ENCODE measurements at places on chromosomes 3 and 15.
A peak's percentile ranks its signal among the peaks of the same experiment; 100 is the strongest.

GRCh38 chr15:99511866-99512661 lies 53.7 kb upstream of the MEF2A start:
- DNase-seq: peak; percentile 63

DNA sequence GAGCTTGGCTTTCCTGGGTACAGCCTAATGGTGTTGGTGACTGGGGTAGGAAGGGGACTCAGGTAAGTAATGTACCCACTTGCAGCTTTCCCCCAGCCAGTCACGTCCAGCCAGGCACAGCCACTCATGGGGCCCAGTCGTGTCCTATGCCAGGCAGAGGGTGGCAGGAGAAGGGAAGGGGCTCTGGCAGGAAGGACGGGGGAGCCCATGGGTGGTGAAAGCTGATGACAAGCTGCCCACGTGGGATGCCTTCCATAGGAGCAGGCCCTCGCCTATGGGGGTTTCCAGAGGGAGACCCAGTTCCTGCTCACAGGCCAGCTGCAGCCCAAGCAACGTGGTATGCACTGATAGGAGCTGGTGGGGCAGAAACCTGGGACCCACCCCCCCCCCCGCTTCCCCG lies 10.7 kb downstream of the CHAC1 start:
- no peak for DNase-seq

GRCh38 chr3:50358355-50358910 lies 888 bp downstream of the TMEM115 start:
- DNase-seq: no peak

DNA sequence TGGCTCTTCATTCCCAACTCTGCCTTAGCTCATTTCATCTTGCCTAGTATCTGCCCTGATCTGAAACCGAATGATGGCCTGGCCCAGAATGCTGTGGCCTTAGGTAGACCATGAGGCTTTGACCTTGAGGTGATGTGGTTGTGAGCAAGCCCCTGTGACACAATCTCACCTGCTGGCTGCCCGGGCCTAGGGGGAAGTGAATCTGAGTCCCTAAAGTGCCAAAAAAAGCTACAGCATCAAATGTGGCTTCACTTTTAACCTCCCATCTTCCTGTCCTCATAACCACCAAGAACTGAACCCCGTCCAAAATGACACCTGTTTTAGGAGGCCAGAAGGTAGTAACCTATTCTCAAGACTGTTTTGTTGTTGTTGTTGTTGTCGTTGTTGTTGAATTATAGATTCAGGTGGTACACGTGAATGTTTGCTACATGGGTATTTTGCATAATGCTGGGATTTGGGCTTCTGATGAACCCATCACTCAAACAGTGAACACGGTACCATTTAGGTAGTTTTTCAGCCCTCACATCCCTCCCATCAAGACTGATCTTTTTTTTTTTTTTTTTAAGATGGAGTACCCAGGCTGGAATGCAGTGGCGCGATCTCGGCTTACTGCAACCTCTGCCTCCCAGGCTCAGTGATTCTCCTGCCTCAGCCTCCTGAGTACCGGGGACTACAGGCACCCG lies 54.6 kb downstream of the MCCC1 start:
- DNase-seq: no peak

GRCh38 chr15:70853973-70854665 lies at the start of gene LARP6:
Gene LARP6, minus strand, starts transcription at chr15:70854157. Its CDS starts 69 bp downstream, at chr15:70854088.
- DNase-seq: peak; percentile 45

GRCh38 chr15:35311615-35312014 lies 226.5 kb upstream of the NANOGP8 start:
- no peak for DNase-seq

GRCh38 chr3:155229086-155229485 lies 64.4 kb downstream of the STRIT1 start:
- DNase-seq: no peak

DNA sequence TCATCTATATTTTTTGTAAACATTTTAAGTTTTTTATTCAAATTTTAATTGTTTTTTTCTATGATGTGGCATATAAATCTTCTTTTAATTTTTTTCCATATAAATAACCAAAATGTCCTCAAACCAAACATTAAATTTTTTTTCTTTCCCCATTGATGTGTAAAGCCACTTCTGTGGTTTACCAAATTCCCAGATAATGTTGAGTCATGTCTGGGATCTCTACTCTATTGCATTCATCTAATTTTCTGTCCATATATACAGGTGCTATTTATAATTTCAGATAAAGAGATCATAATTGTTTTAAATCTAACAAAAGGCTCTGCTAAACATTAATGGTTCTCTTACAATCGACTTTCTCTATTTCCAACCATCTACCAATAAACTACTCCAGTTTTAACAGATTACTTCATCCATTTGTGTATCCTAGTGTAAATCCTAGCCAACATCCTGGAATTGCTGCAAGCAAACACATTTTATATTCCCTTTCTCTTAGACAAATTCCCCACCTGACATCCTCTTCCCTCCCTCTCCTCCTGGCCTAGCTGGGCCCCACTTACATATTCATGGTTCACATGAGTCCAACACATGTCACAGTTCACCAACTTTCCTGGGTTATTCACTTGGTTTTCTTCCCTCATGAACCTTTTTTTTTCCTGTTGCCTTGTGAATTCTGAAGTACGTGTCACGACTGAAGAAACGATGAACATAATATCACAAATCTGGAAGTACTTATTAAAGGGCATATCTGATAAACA lies 368.0 kb upstream of the AGTR1 start:
- DNase-seq: no peak

DNA sequence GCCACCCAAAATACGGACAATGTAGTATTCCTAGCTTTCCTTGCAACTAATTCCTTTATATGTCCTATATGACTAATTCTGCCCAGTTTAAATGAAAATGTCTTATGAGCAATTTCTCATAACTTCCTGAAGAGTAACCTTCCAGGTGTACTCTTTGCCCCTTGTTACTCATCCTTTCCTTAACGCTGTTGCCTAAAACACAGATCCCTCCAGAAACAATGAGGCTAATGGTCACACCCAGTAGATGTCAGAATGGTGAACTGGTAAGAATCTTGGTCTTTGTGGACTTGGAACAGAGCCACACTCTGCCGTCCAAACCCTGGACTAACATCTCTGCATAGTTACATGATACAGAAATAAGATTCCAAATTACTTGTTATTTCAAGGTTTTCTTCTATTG lies 497.9 kb downstream of the IGSF11 start:
- DNase-seq: no peak

GRCh38 chr3:172840463-172840862 lies 89.9 kb downstream of the ECT2 start:
- DNase-seq: no peak

DNA sequence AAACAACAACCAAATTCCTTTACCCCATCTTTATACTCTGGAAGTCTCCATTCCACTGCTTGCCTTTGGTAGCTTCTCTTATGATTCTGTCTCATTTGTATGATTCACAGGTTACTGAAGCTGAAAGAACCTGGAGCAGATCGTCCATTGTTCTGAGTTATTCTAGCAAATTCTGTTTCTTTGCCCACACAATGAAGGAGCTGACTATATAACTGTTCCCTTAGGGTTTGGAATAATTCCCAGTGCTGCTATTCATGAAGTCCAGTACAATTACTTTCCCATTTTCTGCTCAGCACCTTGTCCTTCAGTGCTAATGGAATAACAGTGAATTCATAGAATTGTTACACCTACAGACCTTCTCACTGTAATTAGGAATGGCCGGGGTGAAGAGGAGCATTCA lies 167.8 kb downstream of the CHST2 start:
- DNase-seq: no peak

- DNase-seq: no peak
Observed at GRCh38 chr3:57298041-57298440, 5.6 kb upstream of the ASB14 start.

- peak; percentile 39 for DNase-seq
Observed at GRCh38 chr3:99972380-99973104, 141.8 kb downstream of the FILIP1L start.

DNA sequence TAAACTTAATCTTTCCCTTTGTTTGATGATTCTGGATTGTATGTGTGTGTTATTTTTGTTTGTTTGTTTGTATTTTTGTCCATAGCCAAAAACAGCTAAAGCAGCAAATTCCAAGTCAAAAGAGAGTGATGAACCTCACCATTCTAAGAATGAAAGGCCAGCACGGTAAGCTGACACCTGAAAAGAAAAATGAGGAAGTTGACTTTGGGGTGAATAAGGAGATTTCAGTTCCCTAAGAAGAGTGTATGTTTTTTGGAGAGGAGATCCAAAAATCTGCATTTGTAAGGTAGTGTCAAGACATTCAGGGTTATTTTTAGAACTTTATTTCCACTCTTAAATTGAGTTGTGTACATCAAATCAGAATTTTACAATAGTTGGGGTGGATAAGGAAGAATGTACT lies 52.3 kb upstream of the UTS2B start:
- DNase-seq: no peak

- no peak for DNase-seq
Observed at GRCh38 chr15:46778876-46779275, 938.4 kb upstream of the SEMA6D start.

DNA sequence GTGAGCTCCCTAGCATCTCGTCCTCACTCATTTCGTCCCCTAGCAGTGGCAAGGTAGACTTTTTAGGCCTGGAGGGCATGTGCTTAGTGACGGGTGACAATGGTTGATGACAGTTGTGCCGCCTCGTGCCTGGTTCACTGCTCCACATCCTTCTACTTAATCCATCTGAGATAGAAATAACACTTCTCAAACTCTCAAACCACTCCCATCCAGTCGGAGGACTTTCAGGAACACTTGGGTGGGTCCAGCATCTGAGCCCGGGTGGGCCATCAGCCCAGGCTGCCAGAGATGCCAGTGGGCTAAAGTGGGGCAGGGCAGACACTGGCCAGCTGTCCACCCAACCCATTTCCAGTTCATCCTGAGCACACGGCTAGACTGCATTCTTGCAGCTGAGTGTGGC lies 79.7 kb upstream of the SMAD3 start:
- no peak for DNase-seq

DNA sequence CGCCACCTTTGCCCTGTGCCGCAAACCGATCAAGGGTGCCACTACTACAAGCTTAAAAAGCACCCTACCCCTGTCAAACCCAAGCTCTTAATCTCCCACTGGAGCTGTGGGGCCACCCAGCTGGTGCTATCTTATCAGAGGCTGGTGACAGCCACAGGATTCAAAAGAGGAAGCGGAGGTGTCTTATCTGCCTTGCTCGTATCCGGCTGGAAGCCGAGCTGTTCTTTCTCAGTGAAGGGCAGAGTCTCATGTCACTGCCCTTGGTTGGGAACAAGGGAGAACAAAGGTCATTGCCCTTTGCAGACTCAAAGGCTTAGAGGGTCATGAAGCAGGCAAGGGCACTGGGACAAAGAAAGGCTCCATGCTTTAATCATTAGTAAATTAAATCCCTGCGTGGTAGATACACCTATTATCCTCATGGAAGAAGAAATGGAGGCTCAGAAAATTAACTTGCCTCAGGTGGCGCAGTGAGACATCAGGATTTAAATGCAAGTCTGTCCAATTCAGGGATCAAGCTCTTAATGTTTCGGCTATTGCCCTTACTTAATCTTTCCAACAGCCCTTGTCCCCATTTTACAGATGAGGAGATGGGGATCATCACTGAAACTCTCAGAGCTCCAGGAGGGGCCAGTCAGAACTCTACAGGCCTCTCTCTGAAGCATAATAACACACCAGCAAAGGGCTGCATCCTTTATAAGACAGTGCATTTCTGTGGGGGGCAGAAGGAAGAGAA lies 360.0 kb upstream of the PROK2 start:
- DNase-seq: no peak

DNA sequence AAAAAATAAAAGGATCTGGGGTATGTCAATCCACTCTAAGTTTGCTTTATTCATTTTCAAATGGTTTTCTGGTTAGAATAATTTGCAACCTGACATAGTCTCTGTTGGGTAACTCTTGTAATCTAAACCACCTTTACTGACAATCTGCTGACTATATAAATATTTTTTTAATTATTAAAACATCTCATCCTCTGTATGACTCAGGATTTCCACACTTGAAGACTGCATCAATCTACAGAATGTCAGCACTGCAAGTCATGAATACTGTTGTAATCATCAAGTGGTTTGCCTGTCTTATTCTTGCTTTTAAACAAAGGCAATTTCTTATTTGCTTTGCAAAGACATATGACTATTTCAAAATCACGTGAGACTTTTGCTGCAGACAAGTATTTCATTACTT lies 42.1 kb downstream of the VGLL3 start:
- no peak for DNase-seq

DNA sequence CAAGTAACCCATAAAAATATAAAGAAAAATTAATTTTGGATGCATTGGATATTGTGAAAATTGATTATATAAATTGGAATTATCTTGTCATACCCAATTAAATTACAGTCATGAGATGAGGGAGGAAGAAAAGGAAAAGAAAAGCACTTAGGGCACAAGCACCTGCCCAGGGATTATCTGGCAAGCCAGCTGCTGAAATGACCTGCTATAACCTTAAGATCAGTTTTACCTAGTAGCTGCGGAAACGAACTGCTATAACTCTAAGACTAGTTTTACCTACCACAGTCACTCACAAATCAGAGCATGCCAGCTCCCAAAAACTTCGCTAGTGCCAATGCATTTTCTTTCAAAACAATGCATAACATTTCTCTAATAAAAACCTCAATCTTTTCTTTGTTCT lies 26.2 kb downstream of the LRRFIP2 start:
- no peak for DNase-seq

GRCh38 chr3:51391566-51392354 lies 675 bp downstream of the RBM15B start:
- no peak for DNase-seq

GRCh38 chr15:64858021-64858575 lies 16.4 kb downstream of the PLEKHO2 start:
- peak; percentile 39 for DNase-seq

DNA sequence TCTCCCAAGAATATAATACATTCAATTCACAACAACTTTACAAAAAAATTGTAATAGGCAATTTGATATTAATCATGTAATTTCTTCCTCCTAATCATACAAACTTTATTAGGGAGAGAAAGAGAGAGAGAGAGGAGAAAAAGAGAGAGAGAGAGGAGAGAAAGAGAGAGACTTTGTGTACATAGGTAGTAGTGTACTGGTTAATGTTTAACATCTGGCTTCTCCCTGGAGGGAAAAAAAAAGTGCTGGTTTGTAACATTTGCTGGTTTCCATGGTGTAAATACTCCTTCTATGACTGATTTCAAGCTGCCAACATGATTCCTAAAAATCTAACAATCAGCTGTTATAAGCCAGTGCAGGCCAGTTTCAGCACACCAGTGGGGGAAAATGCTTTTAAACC lies 98.0 kb upstream of the ARHGEF26 start:
- DNase-seq: no peak

DNA sequence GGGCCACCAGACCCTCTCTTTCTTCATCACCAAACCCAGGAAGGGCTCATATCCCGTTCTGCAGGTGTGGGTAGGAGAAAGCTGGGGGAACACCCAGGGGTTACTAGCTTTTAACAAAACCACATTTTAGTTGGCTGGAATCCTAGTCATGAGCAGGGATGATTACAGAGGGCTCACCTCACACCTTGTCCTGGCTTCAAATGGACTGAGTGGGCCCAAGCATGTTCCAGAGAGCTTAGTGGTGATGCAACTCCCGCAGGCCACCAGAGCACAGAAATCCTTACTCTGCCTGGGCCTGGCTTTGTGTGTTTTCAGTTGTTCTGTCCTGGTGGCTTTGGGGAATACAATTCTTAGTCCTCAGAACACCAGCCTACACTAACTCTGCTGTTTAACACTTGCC lies 56.8 kb upstream of the RYK start:
- no peak for DNase-seq
